NCI-H1417 (cell line): ENCODE measurements at places on chromosomes 13 and 19.

- no peak for DNase-seq
Observed at GRCh38 chr19:56118666-56119581, 2.2 kb downstream of the ZNF787 start.

DNA sequence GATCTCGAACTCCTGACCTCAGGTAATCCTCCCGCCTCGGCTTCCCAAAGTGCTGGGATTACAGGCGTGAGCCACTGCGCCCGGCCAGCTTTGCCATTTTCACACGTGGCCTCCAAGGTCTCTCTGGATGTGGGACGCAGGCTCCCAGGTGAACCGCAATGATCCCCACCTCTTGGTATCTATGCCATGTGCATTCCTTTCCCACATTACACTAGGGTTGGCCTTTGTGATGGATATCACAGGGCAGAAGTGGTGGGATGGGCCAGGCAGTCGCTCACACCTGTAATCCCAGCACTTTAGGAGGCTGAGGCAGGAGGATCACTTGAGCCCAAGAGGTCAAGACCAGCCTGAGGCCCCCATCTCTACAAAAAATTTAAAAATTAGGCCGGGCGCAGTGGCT lies 22.4 kb downstream of the FGF21 start:
- no peak for DNase-seq

GRCh38 chr19:46953955-46954501 lies 65.6 kb upstream of the NPAS1 start:
- DNase-seq: no peak

GRCh38 chr19:56405062-56405461 lies 930 bp downstream of the ZNF583 start:
- no peak for DNase-seq

DNA sequence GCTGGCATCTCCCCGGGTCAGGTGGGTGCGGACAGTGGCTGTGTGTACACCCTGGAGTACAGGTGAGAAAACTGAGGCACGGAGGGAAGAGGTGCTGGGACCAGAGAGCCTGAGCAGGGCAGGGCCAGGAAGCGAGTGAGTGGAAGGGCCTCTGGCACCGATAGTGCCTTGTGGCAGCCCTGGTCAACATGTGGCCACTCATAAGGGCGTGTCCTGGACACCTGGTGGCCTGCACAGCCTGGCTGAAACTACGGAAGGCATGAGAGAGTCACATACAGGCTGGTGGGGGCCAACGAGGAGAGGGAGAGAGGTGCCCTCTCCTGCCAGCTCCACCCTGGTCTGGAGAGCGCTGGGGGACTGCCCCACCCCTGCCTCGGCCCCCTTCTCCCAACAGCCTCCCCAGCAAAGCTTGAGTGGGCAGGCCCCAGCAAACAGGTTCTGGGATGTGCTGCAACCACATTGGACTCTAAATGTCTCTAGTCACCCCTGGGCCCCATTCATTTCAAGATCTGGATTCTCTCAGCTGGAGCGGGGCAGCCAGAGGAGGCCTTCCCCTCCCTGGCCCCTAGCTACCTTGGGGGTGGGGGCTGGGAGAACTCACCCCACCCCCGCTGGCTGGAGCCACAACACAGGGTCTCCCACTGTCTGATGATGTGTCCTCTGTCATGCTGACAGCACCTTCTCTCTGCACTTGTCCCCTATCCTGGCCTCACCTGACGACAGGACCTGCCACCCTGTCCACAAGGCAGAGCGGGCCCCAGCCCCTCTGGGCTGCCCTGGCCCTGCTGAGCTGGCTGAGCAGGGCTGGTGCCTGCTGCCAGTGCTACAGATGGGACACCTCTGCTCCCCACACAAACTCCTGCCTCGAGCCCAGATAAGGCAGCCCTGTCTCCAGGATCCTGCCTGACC lies 5.8 kb downstream of the CBARP start:
- no peak for DNase-seq

GRCh38 chr13:20191311-20192157 lies 1.2 kb downstream of the GJB2 start:
- no peak for DNase-seq

DNA sequence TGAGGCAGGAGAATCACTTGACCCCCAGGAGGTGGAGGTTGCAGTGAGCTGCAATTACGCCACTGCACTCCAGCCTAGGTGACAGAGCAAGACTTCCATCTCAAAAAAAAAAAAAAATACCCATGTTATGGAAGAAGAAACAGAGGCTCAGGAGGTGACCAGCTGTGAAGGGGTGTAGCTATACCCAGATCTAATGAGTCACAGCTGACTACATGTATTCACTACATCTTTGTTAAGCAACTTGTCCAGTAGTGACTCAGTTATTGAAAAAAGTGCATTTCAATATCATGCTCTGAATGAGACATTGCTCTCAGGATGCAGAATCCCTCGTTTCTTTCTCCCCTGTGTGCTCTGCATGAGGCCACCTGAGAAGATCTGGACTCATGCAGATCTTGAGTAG lies 16.1 kb upstream of the SPART start:
- DNase-seq: no peak

DNA sequence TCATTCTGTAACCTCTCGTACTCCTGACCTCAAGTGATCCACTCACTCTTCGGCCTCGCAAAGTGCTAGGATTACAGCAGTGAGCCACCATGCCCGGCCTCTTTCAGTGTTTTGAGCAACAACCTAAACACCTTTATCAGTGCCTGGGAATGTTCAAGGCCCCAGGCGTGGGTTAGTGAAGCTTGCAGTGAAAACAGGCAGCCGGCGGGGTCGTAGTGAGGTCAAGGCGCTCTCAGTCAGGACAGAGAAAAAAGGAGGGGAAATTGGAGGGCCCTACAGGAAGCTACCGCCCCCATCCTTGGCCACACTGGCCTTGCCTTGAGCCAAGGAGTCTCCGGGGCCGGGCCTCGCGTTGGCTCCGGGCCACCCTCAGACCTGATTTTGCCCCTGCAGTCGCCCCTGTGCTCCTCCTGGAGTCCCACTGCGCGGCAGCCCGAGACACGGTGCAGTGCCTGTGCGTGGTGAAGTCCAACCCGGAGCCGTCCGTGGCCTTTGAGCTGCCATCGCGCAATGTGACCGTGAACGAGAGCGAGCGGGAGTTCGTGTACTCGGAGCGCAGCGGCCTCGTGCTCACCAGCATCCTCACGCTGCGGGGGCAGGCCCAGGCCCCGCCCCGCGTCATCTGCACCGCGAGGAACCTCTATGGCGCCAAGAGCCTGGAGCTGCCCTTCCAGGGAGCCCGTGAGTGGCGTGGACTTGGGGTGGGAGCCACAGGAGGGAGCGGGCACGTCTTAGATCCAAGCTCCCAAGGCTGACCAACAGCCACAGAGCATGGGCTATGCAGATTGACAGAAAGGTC lies 17.7 kb downstream of the MAG start:
- no peak for DNase-seq

- DNase-seq: no peak
Observed at GRCh38 chr19:50007170-50007569, 18.0 kb downstream of the VRK3 start.

DNA sequence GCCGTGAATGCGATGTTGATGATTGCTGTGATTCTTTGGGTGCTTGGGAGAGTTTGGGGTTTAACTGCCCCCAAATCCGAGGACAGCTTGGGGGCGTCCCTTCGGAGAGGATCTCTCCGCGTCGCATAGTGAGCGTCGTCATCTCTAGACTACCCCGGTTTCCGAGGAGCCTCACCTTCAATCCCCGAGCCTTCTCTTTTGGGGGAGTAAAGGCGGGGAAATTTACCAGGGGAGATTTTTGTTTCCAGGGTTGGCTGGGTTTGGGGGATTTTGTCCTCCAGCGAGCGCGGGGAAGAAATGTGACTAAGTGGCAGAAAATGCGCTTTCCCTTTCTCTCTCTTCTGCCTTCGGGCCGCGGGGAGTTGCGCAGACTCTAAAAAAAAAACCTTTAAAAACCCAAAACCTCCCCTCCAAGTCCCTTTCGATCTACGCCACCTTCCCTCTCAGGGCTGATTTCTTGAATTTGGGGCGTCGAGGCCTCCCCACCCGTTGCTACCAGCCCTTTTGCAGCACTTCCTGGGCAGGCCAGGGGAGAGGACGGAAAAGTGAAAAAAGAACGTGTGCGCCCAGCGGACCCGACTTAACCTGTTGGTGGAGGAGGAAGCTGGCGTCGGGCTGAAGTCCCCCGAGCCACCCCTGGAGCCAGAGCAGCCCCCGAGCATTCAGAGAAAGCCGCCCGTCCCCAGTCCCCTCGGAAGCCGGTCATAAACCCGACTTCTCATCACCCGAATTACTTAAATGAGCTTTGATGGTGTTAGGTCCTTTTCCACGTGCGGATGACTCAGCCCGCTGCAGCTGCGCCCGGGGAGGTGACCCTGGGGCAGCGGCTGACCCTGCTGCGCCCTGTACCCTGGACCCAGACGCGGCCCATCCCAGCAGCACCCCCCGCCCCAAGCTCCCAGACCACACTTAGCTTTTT lies 17.7 kb downstream of the NFIX start:
- DNase-seq: no peak

DNA sequence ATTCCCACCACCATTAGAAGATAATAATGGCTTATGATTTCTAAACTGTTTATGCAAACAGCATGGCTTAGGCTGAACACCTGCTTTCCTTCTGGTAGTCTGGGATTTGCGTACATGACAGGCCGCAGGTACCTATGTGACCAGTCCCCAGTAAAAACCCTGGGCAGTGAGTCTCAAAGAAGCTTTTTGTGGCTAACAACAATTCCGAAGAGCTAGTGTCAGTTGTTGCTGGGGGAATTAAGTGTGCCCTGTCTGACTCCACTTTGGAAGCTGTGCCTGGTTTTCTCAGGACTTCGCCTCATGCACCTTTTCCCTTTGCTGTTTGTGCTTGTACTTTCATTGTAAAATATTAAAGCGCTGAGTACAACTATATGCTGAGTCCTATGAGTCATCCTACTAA lies 250.2 kb upstream of the MIR17HG start:
- DNase-seq: no peak

- DNase-seq: no peak
Observed at GRCh38 chr19:48192750-48193149, 22.3 kb downstream of the ZSWIM9 start.
